CD4-positive, CD25-positive, alpha-beta regulatory T cell (primary cell): ENCODE measurements at places on chromosomes 4 and X. TPM values are rescaled to one million over a fixed set of nuclear protein-coding genes. Genes with fewer than 3 reads are reported as not detected.

- peaks cover 16% of the 10 kb centered on the region for H3K27me3 ChIP-seq
- H3K27ac ChIP-seq = no peak overlapping the region
- H3K36me3 ChIP-seq = no peaks in the 10 kb centered on the region
- no peak overlapping the region for H3K4me3 ChIP-seq
- H3K4me1 ChIP-seq = peaks cover 7% of the 10 kb centered on the region
Observed at GRCh38 chr4:185122681-185123345, 20.3 kb upstream of the SLC25A4 start.

DNA sequence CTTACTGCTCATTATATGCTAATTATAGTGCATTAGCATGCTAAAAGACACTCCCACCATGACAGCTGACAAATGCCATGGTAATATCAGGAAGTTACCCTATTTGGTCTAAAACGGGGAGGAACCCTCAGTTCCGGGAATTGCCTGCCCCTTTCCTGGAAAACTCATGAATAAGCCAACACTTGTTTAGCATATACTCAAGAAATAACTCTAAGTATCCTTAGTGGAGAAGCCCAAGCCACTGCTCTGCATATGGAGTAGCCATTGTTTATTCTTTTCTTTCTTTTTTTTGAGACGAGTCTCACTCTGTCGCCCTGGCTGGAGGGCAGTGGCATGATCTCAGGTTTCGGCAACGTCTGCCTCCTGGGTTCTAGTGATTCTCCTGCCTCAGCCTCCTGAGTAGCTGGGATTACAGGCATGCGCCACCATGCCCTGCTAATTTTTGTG is 15.5 kb downstream of the NUDT6 start:
- H3K4me3 ChIP-seq = no peak overlapping the region
- H3K36me3 ChIP-seq = no peaks in the 10 kb centered on the region
- no peak for DNase-seq
- H3K4me1 ChIP-seq = no peaks in the 10 kb centered on the region

DNA sequence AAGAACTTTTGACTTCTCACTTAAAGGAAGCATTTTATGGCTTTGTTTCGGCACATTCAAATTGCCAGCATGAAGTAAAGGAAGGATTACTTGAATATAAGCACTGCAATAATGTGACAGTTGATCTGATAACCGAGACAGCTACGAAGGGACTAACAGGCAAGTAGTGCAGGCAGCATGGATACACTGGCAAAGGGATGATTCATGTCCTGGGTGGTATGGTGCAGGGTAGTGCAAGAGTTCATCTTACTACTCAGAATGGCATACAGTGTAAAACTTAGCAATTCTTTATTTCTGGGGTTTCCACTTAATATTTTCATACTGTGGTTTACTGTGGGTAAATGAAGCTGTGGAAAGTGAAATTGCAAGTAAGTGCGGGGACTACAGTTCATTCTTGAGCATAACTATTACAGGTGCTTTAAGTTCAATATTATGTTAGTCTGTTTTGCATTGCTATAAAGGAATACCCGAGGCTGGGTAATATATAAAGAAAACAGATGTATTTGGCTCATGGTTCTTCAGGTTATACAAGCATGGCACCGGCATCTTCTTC is 611.8 kb downstream of the SPOCK3 start:
- no peak overlapping the region for H3K27ac ChIP-seq
- H3K36me3 ChIP-seq = no peaks in the 10 kb centered on the region
- no peaks in the 10 kb centered on the region for H3K27me3 ChIP-seq
- DNase-seq = no peak

DNA sequence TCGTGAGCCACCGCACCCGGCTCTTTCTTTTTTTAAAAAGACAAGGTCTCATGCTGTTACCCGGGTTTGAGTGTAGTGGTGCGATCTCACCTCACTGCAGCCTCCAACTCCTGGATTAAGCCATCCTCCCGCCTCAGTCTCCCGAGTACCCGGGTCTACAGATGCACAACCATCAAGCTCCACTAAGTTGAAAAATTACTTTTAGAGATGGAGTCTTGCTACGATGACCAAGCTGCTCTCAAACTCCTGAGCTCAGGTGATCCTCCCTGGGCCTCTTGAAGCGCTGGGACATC is 2.0 kb downstream of the SLC25A6 start:
- DNase-seq = no peak
- H3K4me1 ChIP-seq = peaks cover 31% of the 10 kb centered on the region
- no peak overlapping the region for H3K4me3 ChIP-seq
- H3K27ac ChIP-seq = no peak overlapping the region

The SGMS2 gene
- total RNA-seq = not detected
